Activated CD4-positive, alpha-beta T cell treated with anti-CD3 and anti-CD28 coated beads, Interleukin-2, amount 10 ng/mL, durations not matched to agents 7 days and 5 days (primary cell): ENCODE measurements at places on chromosomes 2 and 18.

DNA sequence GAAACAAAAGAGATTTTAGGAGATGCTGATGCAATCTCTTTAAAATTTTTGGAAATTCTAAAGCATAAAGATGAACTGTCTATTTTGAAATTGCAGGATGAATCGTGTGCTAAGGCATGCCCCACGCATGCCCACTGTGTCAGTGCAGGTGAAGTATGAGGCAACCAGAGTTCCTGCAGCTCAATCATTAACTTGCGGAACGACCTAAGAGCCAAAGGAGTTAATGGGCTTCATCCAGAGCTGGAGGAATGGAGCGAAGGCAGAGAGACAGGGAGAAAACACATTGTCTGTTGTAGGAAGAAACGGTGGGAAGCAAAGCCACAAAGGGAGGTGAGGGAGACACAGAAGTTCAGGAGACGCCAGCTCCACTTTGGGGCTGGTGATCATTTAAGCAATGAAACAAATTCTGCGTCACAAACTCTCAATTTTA, 265.2 kb downstream of the CCDC85A start:
- DNase-seq: no peak

- DNase-seq: no peak
Measured at GRCh38 chr2:9258501-9258900, 51.9 kb downstream of the ASAP2 start.

- no peak for DNase-seq
Measured at GRCh38 chr2:218622606-218623365, 15.1 kb downstream of the PLCD4 start.

DNA sequence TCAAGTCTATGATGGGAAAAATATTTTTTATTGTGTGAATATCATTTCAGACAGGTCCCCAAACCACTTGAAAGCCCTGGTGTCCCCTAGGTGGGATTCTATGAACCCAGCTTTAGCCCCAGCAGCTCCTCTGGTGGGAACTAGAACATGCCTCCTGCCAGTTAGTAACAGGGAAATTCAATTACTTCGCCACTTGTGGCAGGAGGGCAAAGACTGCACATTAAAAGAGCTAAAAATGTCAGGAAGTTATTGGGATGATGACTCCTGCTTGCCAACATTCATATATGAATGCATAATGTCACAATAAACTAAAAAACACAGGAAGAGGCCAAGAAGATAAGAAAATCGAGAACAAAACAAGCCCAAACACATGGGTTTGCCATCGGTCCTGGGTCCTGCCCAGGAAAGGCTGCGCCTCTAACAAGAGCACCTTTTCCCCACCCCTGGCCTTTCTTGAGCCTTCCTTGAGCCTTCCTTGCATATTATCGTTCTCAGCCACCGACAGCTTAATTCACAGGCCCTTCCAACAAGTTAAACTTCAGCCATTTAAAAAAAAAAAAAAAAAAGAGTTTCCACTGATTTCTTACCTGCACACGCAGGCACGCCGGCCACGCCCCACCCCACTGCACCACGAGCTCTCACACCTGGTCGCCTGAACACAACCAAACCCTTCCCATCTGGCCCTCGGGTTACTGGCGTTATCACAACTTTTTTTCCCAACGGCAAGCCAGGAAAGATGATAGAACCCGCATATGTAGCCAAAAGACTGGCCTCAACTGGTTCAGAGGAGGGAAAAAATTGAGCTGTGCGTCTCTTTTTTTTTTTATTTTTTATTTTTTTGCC, 23.4 kb downstream of the BCL11A start:
- no peak for DNase-seq

GRCh38 chr2:1509271-1510065, 96.2 kb downstream of the TPO start:
- peak; percentile 73 for DNase-seq

GRCh38 chr18:24402209-24402785, 4.7 kb upstream of the OSBPL1A start:
- DNase-seq: no peak

DNA sequence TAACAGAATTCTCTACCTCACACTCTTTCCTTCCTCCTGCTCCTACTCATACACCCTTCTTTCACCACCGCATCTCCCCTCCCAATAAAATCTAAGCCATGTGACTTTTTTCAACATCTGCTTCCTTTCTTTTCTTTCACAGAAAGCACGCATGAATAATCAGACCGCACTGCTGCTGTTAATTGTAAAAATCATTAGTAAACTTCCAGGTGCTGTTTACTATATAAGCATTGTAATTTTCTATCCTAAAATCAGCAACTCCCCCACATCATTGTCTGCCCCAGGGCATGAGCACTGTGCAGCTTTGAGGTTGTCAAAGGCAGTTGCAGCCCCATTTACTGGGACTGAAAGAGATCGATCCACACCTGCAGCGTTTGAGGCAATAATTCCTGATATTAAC, 782.6 kb upstream of the ID2 start:
- no peak for DNase-seq

- DNase-seq: no peak
Measured at GRCh38 chr2:138630164-138630563, 128.6 kb downstream of the SPOPL start.

DNA sequence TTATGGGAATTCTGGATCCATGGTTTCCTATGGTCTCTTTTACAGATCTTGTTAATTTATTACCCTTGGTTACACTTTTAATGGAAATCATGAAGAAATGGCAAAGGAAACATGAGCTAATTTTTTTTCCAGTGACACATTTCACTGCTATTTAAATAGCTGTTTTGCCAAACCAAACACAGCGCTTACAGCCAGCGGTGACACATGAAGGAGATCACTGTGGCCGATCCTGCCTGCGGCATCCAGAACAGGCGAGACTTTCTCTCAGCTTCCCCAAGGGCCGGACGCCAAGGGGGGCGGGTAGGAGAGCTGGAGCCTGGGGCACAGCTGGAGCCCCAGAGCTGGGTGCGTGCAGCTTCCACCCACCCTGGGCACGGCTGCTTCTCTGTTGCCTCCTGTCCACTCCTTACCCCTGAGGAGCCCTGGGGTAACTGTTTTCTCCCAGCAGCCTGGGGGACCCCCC, 81.4 kb upstream of the PKDCC start:
- no peak for DNase-seq

DNA sequence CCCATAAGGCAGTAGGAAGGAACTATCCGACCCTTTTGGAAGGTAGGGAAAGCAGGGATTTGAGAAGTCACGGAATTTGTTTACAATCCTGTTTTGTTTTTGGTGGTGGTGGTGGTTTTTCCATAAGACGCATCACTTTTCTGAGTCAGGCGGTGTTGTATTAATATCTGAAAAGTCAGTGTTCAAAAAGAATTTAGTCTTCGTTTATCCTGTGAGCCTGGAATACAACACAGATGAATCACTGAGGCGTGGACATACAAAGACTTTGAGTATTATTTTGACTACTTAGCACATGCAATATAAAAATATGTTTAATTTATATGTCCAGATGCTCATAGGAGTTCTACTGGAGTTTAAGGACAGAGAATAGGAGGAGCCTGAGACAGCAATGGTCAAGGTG, 785 bp downstream of the ZNF892 start:
- DNase-seq: no peak

GRCh38 chr2:128513961-128514283, 195.3 kb upstream of the HS6ST1 start:
- DNase-seq: no peak

DNA sequence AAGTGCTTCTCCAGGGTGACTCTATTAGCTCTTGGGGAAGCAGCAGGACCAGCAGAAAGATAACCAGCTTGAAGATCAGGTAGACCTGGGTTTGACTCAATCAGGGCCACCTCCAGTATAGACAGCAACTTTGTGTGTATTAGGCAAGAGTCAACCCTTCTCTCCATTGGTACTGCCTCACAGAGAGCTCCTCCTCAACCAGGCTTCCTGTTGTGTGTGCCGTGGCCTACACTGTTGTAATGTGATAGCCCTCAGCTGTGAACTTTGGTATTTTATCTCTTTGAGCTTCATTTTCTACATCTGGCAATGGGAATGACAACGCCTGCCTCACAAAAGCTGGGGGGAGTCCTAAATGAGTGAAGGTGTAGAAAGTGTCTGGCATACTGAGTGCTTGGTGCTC, 17.0 kb upstream of the MAP3K20 start:
- no peak for DNase-seq

- DNase-seq: no peak
Measured at GRCh38 chr2:8393506-8393905, 288.4 kb upstream of the ID2 start.

- peak; percentile 46 for DNase-seq
Measured at GRCh38 chr2:134282629-134283400, 28.9 kb downstream of the MGAT5 start.

GRCh38 chr18:33749834-33750233, 171.8 kb downstream of the ASXL3 start:
- no peak for DNase-seq

DNA sequence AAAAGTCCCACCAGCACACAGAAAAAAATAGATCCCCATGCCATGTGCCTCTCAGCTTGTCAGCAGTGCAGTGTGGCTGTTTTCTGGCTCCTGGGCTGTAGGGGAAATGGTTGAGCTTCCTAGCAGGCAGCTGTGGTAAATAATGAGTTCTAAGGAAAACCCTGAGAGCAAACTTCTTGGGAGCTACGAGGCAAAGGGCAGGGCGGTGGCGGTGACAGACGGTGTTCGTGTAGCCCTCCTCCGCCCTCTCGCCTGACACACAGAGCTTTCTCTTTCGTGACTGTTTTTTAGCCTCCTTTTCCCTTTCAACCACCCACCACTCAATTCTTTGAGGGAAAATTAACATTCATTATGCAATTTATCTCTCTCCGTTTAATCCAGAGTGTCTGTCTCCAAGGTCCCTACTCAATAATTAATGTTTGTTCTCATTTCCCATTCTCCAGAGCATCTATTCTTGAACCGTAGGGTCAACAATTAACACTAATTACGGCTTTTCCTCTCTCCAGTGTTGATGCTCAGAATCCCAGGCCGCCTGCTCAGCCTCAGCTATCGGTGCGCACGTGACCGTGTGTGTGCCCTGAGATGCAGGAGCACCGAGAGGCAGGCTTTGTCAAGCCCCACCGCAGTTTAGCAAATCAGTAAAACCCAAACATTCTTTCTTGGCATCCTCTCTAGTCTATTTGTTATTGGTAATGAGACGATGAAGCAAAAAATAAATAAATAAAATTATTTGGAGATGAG, 50.1 kb downstream of the KIAA2012 start:
- no peak for DNase-seq

DNA sequence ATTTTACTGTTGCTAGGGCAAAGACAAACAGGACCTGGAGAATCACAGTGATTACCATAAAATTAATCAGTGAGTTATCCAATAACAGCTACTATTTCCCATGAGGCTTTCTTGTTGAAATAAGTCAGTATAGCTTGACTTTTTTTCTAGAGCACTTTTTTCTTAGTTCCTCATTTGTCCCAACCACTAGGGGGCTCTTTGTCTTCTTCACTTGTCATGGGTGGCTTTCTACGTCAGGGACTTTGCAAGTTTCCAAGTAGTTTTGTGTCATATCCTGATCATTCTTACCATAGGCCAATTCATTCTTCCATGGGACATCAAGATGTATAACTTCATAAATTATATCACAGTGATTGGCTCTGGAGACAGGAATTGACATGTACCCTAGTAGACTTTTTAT, 1019.6 kb upstream of the PIK3C3 start:
- DNase-seq: no peak

DNA sequence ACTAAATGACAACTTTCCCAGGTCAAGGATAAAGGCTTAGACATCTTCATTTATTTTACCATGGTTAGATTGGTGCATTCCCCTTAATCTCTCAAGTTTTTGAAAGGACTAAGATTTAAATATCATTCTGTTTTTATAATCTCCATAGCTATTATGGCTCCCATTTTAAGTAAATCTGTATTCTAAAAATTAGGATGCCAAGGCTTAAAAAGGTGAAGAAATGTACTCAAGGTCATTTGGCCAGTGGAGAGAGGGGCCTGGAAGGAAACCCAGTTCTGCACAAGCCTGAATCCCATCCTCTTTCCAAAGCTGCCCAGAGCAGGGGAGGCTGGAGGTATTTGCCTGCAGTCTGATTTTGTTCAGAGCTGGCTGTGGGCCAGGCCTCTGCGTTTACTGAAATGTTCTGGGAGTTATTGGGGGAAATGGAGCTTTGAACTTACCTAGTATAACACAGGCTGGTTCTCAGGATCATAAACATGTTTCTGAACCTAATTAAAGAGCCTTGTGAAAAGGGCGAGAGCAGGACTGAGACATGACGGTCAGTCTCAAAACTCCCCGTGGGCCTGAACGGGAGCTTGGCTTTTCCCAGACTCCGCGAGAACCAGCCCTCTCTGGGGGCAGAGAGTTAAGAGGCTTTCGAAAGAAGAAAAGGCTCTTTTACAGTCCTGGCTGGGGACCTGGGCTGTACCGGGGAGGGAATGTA, 85.6 kb downstream of the DDX1 start:
- no peak for DNase-seq

DNA sequence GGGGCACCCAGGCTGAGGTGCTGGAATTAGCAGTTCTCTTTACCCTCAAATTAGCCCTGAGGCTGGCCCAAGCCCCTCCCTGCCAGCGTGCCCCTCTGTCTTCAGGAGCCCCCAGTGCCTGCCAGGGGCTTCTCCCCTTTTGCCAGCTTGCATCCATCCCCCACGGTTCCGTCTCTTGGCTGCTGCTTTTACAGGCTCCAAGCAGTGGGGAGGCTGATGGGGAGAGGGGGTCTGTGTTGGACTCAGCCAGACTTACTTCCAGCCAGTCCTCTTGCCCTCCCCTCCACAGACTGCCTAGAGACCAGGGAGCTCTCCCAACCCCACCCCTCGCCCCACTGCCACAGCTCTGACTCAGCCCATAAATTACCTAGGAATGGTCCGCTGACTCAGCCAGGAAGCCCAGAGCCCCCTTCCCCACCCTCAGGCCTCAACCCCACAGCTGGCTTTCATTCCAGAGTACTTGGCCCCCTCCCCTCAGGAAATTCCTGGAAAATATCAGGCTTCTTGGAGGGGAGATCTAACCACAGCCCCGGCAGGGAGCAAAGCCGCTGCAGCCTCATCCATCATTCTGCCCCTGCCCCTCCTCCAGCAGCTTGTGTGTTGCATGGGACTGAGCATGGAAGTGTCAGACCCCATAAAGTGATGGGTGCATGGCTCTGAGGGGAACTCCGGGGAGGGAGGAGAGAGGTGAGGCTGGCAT, 184.6 kb downstream of the ZFP36L2 start:
- no peak for DNase-seq

- DNase-seq: no peak
Measured at GRCh38 chr18:75141166-75141565, 67.8 kb downstream of the PTGR3 start.

- no peak for DNase-seq
Measured at GRCh38 chr2:99626158-99626557, 136.3 kb upstream of the REV1 start.

GRCh38 chr2:17617516-17617915, 77.0 kb downstream of the VSNL1 start:
- DNase-seq: no peak

DNA sequence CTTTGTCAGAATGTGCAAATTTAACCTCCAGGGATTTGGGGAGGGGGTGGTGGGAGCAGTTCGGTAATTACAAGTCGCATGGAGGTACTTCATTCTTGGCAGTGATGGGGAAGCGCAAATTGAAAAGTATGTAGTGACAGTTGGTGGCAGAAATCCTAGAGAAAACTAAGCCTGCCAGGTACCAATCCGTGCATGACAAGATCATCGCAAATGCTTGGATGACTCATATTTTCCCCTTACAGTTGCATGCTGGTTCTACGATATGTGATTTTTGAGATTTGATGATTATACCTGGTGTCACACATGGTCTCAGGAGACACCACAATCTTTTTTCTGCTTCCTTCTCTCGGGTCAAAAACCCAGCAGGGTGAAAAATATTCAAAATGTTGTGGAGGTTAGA, 479.7 kb upstream of the ID2 start:
- no peak for DNase-seq

- no peak for DNase-seq
Measured at GRCh38 chr2:179455172-179455524, 190.5 kb upstream of the SESTD1 start.

- no peak for DNase-seq
Measured at GRCh38 chr2:172380436-172381274, 46.7 kb upstream of the ITGA6 start.
